Esophagus muscularis mucosa (tissue), 4 donors: ENCODE measurements at places on chromosomes 7 and 10. TPM values are rescaled to one million over a fixed set of nuclear protein-coding genes. Genes with fewer than 3 reads are reported as not detected.

- H3K27me3 ChIP-seq, result no peaks in the 10 kb centered on the region
- peak overlapping the region; percentile 37 for H3K27ac ChIP-seq
- no peak overlapping the region for H3K4me3 ChIP-seq
- peaks cover 96% of the 10 kb centered on the region for H3K36me3 ChIP-seq
- DNase-seq, result no peak
- no peaks in the 10 kb centered on the region for H3K4me1 ChIP-seq
Measured at GRCh38 chr7:139271718-139272628, 40.9 kb downstream of the UBN2 start.

DNA sequence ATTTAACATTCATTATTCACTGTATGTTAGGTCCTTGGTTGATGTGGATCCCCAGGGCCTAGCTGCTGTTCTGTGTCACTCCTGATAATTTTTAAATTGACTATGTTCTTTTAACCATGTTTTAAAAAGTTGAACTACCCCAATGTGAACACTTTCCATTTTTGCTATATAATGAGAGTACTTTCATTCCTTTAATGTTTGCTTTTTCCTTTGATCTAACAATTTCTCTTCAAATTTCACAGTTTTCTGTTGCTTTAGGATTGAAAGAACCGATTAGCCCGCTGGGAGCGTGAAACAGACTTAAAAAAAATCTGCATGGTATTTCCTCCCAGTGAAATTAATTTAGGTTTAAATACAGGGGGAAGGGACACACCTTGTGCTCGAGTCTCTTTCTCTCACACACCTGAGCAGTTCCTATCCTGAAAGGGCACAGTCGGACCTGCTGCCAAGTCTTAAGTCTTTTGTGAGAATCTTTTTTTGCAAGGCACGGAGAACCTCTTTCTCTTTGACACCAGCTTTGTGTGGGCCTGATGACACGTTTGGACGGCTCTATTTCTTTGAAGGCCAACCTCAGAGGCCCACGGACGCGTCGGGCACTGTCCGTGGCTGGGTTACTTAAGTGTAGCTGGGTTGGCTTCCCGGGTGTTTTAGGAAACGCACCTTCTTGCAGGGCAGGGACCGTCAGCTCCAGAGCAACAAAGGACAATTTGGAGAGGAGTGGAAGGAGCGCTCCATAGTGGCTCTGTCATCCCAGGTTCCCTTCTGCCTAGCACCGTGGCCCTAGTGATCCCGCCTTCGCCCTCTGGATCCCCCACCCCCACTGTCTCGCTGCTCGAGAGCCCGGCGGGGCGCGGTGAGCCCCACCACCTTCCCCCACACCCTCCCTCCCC lies 1.0 kb upstream of the CHN2 start:
- no peak for DNase-seq
- peaks cover 28% of the 10 kb centered on the region for H3K4me1 ChIP-seq
- H3K27ac ChIP-seq, result peak overlapping the region; percentile 62
- peak overlapping the region; percentile 69 for H3K4me3 ChIP-seq
- H3K27me3 ChIP-seq, result no peaks in the 10 kb centered on the region

DNA sequence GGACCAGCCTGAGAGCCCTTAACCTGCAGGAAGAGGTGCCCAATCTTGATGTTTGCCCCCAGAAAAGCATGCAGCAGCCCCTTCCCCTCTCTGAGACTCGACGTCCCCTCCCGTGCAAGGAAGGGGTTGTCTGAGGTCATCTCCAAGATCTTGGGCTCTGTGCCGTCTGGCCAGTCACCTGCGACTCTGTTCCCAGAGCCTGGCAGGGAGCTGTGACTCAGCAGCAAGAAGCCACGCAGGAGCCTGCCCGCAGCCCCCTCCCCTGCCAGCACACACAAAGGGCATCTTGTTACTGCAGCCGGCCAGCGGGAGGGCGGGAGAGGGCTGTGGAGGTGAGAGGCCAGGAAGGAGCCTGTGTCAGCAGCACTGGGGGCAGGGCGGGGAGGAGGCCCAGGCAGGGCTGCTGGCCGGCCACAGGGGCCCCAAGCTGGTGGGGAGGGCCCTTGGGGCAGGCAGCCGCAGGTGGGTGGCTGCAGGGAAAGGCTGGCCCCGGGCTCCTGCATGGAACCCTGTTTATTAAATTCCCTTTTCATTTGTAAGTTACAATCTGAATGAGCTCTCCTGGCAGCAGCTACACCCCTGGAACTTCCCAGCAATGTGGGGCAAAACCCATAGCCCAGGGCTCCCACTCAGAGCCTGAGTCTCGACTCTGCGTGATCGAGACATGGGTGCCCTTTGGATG lies 103.7 kb upstream of the ZMIZ1 start:
- no peak for DNase-seq
- no peaks in the 10 kb centered on the region for H3K27me3 ChIP-seq
- H3K4me3 ChIP-seq, result no peak overlapping the region

- no peak overlapping the region for H3K27ac ChIP-seq
- no peak overlapping the region for H3K4me3 ChIP-seq
- H3K4me1 ChIP-seq, result no peaks in the 10 kb centered on the region
Measured at GRCh38 chr7:76155938-76156337, 45.8 kb upstream of the SRRM3 start.

DNA sequence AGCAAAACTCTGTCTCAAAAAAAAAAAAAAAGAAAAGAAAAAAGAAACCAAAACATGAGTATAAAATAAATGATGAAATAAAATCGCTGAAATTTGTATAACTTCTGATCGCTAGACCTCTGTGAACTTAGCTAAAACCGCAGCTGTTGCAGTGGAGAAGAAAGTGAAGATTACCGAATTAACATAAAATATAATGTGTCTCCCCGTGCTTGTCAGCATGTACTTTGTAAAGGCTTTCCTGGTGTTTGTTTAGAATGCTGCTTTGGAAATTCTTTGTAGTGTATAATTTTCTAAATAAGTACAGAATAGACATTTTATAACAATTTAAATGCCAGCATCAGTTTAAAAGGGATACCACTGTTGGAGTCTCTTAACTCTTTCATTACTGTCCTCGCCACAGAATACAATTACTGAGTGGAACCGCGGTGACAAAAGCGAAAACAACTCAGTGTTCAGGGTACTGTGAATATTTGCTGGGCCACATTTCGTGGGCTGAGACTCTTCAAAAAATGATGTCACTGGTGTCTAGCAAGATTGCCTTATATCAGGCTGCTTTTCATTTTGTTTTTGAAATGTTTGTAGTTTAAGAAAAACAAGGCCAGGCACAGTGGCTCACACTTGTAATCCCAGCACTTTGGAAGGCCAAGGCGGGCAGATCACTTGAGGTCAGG lies 167.7 kb downstream of the NSUN6 start:
- no peaks in the 10 kb centered on the region for H3K36me3 ChIP-seq
- no peak for DNase-seq
- H3K4me1 ChIP-seq, result peaks cover 11% of the 10 kb centered on the region
- no peak overlapping the region for H3K4me3 ChIP-seq
- H3K27me3 ChIP-seq, result no peaks in the 10 kb centered on the region

- H3K4me3 ChIP-seq, result no peak overlapping the region
- no peaks in the 10 kb centered on the region for H3K27me3 ChIP-seq
- H3K36me3 ChIP-seq, result peaks cover 3% of the 10 kb centered on the region
Measured at GRCh38 chr7:5437348-5437892, 13.8 kb upstream of the TNRC18 start.

DNA sequence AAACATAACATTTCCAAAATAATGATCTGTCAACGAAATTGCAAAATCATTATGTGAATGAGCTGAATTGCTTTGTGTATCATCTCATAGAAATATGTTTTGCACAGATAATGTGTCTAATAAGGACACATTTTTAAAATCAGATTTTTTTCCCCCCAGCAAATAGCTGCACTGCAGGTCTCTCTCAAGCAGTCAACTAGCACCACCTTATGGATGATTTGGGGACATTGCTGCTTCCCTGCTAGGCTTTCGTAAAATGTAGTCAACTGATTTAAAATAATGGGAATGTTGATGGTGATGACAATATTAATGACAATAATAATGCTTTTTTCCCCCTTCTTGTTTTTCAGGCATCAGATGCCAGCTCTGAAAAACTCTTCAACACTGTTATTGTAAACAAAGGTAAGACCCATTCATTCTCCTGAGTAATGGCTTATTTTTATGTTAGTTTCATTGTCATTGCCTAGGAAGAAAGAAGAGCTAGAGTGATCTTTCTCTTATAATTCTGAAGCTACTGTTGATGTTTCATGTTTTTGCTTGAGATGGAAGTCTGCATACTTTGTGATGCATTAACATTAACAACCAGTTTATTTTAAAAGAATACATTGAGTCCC lies 433.6 kb upstream of the GALNT17 start:
- no peak for DNase-seq
- H3K27ac ChIP-seq, result no peak overlapping the region
- H3K4me1 ChIP-seq, result peaks cover 47% of the 10 kb centered on the region
- no peaks in the 10 kb centered on the region for H3K36me3 ChIP-seq
- H3K4me3 ChIP-seq, result no peak overlapping the region
- no peaks in the 10 kb centered on the region for H3K27me3 ChIP-seq

- no peaks in the 10 kb centered on the region for H3K27me3 ChIP-seq
- H3K4me3 ChIP-seq, result no peak overlapping the region
- no peaks in the 10 kb centered on the region for H3K4me1 ChIP-seq
- DNase-seq, result peak; percentile 70
- H3K36me3 ChIP-seq, result peaks cover 58% of the 10 kb centered on the region
- H3K27ac ChIP-seq, result no peak overlapping the region
Measured at GRCh38 chr7:44381494-44382220, 56.3 kb upstream of the CAMK2B start.

DNA sequence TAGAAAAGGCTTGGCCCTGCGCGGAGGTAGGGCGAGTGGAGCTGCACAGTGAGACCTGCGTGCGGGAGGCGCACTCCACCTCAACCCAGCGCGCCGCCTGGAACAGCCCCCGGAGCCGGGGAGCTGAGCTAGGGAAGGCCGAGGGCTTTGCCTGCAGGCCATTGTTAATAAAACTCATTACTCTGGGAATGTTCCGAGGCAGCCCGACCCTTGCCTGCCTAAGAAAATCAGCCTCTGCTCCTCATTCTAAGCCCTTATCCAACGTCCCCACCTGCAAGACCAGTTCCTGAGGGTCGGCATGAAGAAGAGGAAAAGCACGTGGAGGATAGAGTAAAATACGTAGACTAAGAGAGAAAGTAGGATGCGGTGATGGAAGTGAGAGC lies 55.3 kb downstream of the C7orf25 start:
- DNase-seq, result no peak
- H3K4me1 ChIP-seq, result no peaks in the 10 kb centered on the region
- H3K36me3 ChIP-seq, result no peaks in the 10 kb centered on the region

- H3K4me1 ChIP-seq, result no peaks in the 10 kb centered on the region
- no peaks in the 10 kb centered on the region for H3K27me3 ChIP-seq
- H3K4me3 ChIP-seq, result no peak overlapping the region
- H3K27ac ChIP-seq, result no peak overlapping the region
- DNase-seq, result no peak
Measured at GRCh38 chr7:19610194-19610943, 98.5 kb downstream of the POLR1F start.

GRCh38 chr10:14010101-14010558 lies 320.6 kb downstream of the FRMD4A start:
- H3K36me3 ChIP-seq, result no peaks in the 10 kb centered on the region
- no peaks in the 10 kb centered on the region for H3K27me3 ChIP-seq
- peak overlapping the region; percentile 37 for H3K4me3 ChIP-seq

GRCh38 chr10:5533098-5533731 lies 8.5 kb downstream of the CALML3 start:
- no peaks in the 10 kb centered on the region for H3K36me3 ChIP-seq
- H3K27ac ChIP-seq, result peak overlapping the region; percentile 77
- peaks cover 85% of the 10 kb centered on the region for H3K4me1 ChIP-seq
- no peaks in the 10 kb centered on the region for H3K27me3 ChIP-seq
- no peak overlapping the region for H3K4me3 ChIP-seq

DNA sequence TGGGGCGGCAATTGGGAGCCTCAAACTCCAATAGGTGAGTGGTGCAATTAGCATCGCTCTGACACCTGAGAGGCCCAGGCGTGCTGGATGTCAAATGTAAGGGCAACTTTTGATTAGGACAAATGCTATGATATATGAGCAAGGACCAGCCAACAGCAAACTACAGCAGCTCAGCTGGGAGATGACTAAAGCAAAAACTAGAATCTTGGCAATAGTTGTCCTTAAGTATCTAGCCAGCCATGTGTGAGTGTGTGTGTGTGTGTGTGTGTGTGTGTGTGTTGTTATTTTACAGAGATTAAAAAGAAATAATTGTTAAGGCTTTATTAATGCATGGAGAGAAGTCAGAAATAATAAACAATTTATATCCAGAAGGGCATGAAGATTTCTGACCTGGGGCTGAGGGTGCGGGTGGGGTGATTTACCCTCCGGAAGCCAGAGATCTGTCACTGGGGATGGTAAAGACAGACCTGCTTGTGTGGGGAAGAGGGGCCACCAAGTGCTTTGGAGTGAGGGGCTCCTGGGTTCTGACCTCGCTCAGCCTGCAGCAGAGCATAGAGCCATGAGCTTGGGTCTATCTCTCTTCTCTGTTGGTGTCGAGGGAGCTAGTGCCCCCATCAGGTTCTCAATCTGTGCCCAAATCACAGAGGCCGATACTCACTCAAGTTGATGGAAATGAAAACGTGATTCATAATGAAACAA lies 77.3 kb downstream of the EMX2 start:
- H3K36me3 ChIP-seq, result no peaks in the 10 kb centered on the region
- H3K27me3 ChIP-seq, result peaks cover 22% of the 10 kb centered on the region
- H3K4me1 ChIP-seq, result no peaks in the 10 kb centered on the region
- no peak overlapping the region for H3K4me3 ChIP-seq

Gene PRKG1
- 46.1 TPM for total RNA-seq

Gene SCART1
- total RNA-seq, result 1.5 TPM
